ENCODE measurements at places on chromosomes 3 and 15.

DNA sequence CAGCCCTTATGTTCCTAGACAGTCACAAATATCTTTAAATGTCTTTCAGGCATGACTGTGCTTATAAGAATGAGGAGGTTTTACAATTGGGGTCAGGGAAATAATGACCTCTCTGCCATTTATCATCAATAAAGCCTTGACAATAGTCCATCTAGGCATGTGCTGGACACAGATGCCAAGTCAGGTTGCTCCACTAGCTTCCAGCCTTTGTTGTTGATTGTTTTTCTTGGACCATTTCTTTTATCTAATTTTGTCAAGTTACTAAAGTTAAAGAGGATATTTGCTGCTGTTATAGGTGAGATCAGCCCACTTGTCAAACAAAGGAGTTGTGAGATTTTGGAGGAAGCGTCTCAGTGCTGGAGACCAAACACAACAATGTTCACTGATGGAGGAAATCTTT lies 628.0 kb downstream of the ROBO2 start:
- no peak for DNase-seq

DNA sequence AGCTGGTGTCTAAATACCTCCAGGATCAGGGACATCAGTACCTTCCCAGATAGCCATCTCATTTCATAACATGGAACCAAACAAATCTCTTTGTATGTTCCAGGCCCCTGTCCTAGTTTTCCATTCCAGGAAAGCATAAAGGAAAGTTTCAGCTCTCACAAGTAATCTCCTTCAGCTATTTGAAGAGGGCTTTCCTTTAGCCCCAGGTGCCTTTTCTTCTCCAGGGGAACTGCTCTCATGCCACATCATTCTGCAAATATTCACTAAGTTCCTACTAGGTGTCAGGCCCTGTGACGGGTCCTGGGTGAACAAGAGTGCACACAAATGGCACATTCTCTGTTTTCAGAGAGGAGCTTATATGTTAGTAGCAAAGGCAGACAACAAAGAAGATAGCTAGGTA lies 136.1 kb downstream of the ADAMTS9 start:
- no peak for DNase-seq

DNA sequence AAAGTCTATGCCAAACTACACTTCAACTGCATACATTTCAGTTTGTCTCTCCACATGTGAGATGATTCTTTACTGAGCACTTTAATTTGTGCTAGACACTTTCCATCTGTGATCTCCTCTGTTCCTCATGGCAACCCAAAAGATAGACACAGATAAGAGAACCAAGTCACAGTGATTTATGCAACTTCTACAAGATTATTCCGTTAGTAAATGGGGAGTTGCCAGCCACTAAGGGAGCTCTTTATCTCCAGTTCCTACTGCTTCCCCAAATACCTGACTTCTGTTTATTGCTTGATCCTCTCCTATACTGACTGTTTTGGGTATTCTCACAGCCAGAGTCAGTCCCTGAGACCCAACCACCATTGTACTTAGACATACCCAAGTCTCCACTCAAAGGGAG lies 24.1 kb upstream of the AKAP13 start:
- DNase-seq, result no peak

DNA sequence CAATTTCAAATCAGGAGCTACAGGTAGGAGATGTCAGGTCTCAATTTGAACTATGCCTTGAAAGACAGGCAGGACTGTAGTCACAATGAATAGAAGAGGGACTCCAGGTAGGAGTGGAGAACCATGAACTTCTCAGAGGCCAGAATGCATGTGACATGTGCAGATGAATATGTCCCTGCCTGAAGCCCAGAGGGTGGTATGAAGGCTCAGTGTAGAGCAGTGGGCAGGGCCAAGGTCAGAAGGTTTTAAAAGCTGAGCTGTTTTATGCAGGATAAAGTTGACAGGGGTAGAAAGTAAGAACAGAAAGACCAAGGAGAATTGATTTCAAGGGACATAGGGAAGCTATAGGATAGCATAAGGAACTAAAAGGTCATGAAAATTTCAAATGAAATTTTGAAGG lies 30.8 kb downstream of the CLK3 start:
- DNase-seq, result no peak

GRCh38 chr3:150811984-150812383 lies 49.0 kb upstream of the SIAH2 start:
- no peak for DNase-seq

GRCh38 chr3:87370007-87370406 lies 93.6 kb upstream of the POU1F1 start:
- DNase-seq, result no peak

DNA sequence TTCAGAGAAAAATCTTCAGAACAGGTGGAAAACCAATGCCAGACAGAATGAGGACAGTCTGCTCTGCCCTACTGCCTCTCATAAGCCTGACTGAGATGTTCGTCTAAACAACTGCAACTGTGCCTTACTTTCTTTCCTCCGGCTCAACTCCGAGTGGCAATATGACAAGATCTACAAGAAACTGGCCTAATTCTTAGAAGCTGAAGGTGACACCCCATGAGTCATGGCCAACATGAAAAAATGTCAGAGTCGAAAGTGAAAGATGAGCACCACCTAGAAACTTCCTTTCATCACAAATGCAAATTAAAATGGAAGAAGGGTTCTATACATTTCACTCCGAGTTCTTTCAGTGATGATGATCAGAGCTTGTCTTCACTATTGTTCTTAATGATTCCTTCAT lies 12.9 kb downstream of the PCYT1A start:
- no peak for DNase-seq

DNA sequence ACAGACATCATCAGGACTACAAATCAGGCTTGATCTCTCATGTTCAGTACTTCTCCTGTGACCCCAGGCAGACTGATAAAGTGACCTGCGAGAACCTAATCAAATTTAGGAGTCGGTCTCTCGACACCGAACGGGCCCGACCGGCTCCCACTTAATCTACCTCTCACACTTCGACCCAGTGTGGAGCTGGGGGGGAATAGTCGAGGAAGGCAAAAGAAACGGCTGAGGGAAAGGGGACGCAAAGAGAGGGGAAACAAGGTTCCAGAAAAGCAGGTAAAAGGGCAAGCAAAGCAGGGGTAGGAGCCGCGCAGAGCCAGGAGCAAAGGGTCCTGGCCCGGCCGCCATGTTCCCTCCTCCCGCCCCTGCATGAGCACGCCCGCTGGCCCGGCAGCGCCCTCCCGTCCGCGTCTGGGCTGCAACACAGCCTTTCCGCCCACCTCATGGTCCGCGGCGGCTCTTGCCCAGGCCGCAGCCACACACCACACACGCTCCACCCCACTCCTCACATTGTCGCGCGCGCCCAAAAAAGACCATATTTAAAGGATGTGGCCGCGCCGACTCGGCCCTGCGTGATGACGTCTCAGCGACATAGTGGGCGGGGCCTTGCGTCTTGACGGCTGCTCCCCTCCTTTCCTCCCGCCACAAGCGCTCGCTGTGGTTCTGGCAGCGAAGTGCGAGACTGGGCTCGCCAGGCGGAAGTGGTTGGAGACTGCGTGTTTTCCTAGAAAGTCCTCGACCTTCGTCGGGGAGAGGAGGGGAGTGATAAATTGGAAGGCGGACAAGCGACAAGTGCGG lies at the start of gene ICE2:
ICE2 (minus strand) TSS at position 577 of the 795 bp plus-strand sequence. CDS start 1,165 bp downstream, outside the sequence.
- DNase-seq, result peak; percentile 91

DNA sequence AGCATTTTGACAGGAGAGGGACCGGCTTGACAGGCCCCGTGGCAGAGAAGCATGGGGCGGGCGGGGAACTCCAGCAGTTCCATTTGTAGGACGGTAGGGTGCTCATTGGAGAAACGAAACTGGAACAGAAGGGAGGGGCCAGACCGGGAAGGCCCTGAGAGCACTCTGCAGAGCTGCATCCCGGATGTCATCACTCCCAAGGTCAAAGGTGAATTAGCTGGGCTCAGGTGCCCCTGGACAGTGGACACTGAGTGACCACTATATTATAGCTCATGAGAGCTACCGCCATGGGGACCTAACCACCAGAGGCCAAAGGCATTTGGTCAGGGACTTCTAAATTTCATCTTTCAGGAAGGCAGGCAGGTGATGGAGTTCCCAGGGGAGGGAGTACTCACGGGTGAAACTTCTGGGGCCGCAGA lies 7.3 kb downstream of the CSRNP1 start:
- DNase-seq, result no peak

DNA sequence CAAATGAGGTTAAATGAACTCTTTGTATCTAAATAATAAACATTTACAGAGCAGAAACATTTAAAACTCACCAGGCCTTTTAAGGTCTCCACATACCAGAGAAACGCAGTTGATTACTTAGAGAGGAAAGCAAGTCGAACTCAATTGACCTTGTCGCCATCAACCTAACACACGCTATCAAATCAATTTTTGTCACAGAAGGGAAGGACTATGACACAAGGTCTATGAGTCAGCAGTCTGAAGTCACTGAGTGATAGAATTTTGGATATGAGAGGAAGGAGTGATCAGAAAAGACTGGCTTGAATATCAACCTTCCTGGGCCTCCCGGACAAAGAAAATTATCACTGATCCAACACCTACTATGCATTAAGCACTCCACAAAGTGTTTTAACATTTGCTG lies 514.4 kb upstream of the ZNF385D start:
- no peak for DNase-seq

GRCh38 chr3:137647179-137647578 lies 116.9 kb upstream of the SOX14 start:
- no peak for DNase-seq

GRCh38 chr3:64187065-64187959 lies 38.0 kb downstream of the PRICKLE2 start:
- DNase-seq, result no peak

- no peak for DNase-seq
Observed at GRCh38 chr15:68557469-68558317, 21.1 kb upstream of the CORO2B start.

GRCh38 chr3:161295325-161295724 lies 74.2 kb downstream of the NMD3 start:
- no peak for DNase-seq

- no peak for DNase-seq
Observed at GRCh38 chr3:167913219-167913835, 177.8 kb downstream of the SERPINI1 start.

- no peak for DNase-seq
Observed at GRCh38 chr3:155352900-155353490, 59.5 kb upstream of the STRIT1 start.

DNA sequence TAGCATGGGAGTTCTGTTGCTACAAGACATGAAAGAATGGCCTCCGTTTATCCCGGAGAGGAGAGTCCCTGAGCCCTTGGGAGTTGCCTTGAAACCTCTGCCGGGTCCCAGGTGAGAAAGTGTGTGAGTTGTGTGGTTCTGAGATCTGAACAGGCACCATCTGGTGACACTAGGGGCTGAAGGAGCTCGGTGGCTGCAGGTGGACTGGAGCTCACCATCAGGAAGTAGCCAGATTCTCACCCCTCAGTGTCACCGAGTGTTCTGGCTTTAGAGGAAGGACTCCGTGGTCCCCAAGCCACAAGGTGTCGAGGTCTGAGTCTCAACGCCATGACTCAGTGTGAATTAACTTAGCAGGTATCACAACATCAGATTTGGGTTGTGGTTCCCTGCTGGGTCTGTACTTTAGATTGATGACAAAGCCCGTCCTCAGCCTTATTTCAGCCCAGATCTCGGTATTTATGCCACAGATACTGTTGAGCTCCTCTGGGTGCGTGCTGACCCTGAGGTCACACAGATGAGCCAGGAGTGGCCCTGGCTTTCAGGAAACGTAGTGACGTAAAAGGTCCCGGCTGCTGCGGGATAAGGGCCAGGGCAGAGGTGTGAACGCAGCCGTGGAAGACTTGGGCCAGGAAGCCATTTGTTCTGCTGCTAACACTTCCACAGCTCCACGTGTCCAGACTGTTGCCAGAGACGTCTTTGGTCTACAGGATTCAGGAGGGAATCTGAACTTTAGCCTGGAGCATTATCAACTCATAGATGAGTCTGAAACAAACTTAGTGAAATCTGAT lies 54.4 kb downstream of the PGPEP1L start:
- no peak for DNase-seq

GRCh38 chr3:50204804-50205412 lies at the start of gene SLC38A3:
Gene SLC38A3, plus strand, starts transcription at chr3:50205271. Its CDS starts 8,929 bp downstream, at chr3:50214200.
- DNase-seq, result no peak

DNA sequence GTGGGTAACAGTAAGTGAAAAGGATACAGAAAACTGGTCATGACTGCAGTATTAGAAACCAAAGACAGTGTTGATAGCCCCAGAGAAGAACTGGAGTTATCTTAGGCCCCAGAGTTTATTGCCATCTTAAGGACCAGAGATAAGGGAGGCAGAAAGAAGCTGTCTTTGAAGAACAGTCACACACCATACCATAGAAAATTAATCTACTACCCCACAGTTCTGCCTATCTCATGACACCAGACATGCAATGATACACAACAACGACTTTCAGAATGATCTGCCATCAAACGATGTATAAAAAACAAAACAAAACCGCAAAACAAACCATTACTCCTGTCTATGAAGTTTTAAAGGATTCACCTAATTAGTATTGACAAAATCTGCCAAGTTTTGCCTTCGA lies 9.6 kb downstream of the CPOX start:
- DNase-seq, result no peak

DNA sequence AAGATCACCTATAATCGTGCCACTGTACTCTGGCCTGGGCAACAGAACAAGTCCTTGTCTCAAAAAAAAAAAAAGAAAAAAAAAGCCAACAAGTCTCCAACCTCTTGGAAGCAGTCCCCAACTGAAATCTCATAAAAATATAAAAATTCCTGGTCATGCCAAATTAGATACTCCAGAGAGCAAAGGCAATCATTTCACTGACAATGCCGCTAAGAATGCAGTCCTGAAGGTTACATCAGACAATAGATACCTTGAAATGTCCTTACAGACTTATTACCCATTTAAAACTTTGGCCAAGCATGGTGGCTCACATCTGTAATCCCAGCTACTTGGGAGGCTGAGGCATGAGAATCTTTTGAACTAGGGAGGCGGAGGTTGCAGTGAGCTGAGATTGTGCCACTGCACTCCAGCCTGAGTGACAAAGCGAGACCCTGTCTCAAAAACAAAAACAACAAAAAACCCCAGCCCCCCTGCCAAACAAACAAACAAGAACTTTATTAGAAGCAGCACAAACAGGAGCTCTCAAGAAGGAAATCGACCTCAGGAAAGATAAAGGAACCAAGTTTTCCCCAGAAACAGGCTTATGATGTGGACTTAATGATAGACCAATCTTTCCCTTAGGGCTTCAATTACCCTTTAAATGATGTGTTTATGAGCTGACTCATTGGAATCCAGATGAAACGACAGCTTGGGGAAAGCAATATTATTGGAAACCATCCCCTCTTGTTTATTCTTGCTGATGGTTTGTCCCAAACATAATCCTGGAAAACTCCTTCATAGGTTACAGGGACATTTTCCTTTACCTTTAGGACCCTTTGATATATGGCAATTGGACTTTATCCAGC lies 53.1 kb upstream of the XCR1 start:
- DNase-seq, result no peak
